ENCODE measurements at places on chromosomes 16 and 17.

DNA sequence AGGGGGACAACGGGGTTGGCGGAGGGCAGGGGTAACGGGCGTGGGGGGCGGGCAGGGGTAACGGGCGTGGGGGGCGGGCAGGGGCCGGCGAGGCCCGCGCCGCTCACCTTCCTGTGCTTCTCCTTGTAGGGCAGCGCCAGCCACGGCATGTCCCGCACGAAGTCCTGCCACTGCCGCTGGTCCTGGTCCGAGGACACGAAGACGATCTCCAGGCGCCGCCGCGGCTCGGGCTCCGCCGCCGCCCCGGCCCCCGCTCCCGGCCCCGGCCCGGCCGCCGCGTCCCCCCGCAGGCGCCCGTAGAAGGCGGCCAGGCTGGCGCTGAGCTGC lies 401 bp downstream of the NXN start:
- DNase-seq, result no peak

DNA sequence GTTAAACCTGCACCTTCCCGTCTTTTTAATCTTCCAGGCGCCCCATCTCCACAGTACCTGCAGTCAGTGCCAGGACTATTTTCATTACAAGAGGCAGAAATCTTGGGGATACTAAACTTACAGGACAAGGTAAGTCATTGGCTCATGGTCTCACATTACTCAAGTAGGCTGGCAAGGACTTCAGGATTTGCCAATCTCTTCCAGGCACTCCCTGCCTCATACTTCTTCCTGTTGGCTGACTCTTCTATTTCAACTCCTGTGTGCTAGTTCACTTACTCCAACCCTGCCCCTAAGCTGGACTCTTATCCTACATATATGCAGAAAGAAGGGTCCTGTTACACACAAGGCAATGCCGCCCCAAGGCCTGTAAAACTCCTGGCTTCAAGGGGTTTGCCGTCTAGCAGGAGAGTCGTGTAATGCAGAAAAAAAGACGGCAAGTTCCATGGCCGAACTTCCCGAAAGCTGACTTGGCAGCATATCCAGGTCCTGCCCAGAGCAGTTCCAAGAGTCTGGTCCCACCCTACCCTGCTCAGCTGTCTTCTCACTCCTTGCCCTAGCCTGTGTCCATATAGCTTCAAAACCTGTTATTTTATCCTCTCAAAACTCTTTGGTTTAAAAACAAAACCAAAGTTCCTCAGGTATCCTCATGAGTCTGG lies 14.8 kb downstream of the ERN1 start:
- no peak for DNase-seq

GRCh38 chr17:29918922-29919856 lies 10.8 kb downstream of the SSH2 start:
- DNase-seq, result peak; percentile 41

DNA sequence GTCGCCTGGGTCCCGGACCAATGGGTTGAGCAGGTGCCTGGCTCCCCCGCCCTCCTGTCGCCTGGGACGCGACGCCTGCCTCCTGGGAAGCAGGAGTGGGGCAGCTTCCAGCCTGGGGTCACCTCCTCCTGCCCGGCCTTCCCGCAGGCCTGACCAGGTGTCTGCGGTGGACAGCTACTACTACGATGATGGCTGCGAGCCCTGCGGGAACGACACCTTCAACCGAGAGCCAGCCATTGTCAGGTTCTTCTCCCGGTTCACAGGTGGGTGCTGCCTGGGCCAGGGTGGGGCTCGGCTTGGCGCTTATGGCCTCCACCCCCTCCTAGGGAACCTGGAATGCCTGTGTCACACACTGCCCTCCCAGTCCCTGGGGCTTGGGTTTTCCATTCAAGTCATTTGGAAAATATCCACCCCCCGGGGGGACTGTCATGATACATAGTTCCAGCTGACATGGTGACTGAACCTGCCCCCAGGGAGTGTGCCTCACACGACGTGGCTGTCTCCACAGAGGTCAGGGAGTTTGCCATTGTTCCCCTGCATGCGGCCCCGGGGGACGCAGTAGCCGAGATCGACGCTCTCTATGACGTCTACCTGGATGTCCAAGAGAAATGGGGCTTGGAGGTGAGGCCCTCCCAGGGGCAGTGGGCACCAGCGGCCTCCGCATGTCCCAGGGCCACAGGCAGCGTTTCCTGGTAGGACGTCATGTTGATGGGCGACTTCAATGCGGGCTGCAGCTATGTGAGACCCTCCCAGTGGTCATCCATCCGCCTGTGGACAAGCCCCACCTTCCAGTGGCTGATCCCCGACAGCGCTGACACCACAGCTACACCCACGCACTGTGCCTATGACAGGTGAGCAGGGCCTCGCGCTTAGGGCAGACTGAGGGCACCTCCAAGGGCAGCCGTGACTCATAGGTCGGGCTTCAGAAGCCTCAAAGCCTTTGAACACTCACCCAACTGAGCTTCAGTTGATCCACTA lies 2.3 kb downstream of the DNASE1 start:
- DNase-seq, result no peak

DNA sequence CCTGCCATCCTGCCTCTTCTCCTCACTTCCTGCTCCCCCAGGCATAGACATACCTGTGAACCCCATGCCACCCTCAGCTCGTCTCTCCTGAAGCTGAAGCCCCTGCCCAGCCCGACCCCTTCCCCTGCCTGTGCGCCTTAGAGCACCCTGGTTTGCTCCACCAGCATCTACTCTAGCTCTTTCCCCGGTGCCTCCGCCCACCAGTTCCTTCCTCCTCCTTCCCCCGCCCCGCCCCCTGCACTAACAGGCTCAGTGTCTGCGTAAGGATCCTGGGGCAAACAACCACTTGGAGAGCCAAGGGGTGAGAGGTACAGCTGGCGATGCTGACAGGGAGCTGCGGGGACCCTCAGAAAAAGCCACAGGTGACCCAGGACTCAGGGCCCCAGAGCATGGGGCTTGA lies 1.9 kb downstream of the GPR142 start:
- no peak for DNase-seq

DNA sequence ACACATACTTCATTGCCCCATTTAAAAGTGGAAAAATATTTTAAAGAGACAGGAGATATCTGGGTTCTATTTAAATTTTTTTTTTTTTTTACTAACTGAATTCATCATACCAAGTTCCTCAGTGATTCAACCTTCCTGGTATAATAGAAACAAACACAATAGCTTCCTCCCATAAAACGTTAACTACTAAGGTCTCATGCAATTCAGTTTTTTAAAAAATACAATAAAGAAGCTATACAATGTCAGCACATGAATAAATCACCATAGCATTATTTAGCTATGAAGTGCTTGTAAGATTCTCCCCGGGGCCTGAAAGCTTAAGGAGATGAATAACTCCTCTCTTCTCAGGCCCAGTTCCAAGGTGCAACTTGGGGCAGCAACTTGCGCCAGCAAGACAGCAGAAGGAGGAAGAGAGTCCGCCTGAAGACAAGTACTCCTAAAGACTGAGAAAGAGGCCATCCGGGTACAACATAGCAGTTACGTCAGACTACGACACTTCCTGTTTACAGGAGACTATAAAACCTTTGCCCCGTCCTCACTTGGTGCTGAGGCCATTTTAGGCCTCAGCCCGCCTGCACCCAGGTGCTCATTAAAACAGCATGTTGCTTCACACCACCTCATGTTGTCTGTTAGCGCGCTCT lies 81.5 kb downstream of the MYO1D start:
- DNase-seq, result no peak

- no peak for DNase-seq
Observed at GRCh38 chr16:67443265-67443664, 12.3 kb downstream of the HSD11B2 start.

GRCh38 chr17:13134076-13134475 lies 116.2 kb upstream of the ELAC2 start:
- no peak for DNase-seq

DNA sequence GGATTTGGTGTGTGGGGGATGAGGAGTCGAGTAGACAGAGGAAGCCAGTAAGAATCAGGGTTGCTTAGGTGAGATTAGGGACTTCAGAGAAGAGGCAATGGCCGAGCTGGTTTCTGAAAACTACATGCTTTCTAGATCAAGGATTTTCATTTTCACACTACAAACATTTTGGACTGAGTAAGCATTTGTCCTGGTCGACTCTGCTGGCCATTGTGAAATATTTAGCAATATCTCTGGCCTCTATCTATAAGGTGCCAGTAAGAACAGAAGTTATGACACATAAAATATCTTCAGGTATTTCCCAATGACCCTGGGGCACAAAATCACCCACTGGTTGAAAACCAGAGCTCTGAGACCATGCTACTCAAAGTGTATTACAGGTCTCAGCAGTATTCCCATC lies 1275.1 kb upstream of the CDH8 start:
- no peak for DNase-seq

DNA sequence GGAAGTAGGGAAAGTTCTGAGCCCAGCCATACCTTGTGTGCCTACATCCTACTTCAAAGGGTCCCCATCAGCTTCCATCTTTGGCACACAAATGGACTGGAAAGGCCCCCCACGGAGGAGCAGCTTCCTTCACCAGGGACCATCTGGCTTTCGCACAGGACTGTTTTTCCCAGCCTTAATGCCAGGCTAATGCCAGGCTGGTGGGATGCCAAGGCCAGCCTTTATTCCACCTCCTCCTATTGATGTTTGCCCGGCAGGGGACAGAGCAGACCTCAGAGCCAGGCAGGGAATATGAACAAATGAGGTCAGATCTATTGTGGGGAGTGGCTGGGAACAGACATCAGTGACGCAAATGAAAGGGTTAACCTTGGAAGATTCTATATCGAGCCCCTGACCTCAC lies 5.7 kb downstream of the GPR179 start:
- DNase-seq, result no peak

DNA sequence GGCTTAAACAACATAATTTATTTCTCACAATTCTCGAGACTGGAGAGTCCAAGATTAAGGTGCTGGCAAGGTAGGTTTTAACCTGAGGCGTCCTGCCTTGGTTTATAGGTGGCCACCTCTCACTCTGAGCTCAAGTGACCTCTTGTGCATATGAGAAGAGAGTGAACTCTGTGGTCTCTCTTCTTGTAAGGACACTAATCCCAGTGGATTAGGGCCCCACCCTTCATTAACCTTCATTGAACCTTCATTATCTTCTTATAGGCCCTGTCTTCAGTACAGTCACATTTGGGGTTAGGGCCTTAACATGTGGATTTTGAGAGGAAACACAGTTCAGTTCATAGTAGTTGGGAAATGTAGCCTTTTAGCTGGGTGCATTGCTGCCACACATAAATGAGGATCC lies 57.1 kb downstream of the MAP2K4 start:
- no peak for DNase-seq

DNA sequence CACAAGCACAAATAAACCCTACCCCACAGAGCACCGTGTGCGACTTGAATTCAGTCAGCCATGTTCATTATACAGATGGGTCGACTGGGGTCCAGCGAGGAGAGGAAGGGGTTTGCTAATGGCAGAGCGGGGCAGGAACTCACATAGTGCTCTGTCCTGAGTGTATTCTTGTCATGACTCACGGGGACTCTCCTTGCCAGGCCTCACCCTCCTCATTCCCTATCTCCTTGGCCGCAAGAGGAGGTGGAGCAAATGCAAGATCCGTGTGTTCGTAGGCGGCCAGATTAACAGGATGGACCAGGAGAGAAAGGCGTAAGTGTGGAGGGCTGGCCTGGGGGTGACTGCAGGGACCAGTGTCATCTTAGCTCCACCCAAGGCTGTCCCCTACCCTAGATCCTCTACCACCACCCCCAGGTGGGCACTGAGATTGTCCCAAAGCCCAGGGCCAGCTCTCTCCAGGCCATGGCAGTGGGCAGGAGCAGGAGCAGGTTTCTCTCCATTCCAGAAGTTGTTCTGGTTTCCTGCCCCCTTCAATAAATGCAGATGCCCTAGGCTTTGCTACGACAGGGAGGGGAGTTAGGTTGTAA lies 29.4 kb downstream of the SLC12A3 start:
- DNase-seq, result no peak

DNA sequence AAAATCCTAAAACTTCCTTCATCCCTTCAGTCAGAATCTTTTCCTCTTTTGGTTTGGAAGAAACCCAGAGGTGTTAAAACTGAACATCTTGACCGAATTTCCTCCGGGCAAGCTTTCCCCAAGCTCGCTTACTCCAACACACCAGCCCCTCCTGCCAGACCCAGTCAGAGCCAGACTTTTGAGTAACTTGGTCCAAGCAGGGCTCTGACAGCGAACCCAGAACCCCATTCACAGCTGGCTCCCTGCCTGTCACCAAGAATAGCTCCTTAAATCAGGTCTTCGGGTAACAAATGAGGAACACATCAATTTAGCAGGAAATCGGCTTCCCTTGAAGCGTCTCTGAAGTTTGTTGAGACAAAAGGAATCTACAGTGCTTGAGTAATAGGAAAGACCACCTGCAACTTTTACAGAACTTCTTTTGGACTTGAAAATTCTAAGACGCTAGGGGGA lies 27.3 kb downstream of the GAS7 start:
- DNase-seq, result no peak

DNA sequence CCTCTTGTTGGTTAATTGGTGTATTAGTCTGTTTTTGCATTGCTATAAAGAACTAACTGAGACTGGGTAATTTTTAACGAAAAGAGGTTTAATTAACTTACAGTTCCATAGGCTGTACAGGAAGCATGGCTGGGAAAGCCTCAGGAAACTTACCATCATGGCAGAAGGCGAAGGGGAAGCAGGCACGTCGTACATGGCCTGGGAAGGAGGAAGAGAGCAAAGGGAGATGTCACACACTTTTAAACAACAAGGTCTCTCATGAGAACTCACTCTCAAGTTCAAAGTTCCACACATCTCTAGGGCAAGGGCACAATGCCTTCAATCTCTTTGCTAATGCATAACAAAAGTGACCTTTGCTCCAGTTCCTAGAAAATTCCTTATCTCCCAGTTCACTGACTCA lies 125.0 kb upstream of the IRX5 start:
- DNase-seq, result no peak

DNA sequence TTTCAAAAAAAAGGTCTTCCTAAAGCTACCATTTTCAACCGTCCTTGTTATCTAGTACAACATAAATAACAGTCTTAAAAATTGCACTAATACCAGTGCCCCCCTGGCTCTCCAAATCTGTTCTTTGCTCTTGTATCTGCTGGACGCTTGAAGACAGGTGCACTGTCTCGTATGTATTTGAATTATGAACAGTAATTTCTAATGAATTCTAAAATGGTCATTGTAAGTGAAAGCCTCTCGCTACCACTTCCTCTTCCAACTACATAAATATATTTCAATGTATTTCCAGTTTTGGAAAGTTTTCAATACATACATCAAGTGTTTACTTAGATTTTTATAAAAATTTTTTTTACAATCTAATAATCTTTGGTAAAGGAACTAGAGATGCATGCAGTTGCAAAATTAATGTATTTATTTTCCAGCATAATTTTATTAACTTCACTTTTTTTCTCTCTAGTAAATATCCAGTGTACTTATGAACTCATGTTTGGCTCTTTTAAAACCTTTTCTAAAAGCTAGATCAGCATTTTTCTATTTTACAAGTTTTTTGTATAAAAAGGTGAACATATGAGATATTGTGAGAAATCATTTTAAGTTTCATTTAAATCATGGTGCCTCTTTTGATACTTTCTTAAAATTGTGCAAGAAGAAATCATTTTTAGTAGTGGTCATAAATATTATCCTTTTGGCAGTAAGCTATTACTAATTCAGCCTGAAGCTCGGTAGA lies 31.0 kb downstream of the ERCC4 start:
- no peak for DNase-seq

GRCh38 chr17:29778956-29779811 lies 150.8 kb downstream of the SSH2 start:
- DNase-seq, result peak; percentile 56

All from fibroblast of skin of scalp (primary cell).